CD4-positive, alpha-beta T cell treated with Interleukin-21 for 1 hour (primary cell): ENCODE measurements at places on chromosomes 2 and 18.

DNA sequence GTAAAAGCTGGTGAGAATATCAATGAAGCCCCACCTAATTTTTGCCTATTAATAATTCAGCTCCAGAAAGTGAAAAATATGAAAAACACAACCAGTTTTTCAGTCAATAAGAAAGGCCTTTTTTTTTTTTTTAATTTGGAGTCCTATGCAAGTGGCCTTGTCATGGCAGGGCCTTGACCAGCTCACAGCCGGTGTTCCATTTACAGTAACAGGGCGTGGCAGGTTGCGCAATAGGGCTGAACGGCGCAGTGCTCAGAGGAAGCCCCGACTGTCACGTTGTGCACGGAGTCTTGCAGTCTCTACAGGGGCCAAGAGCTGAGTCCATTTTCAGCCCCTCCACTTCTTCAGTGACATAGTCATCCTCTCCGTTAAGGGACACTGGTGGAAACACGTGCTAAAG, 184.1 kb upstream of the FN1 start:
- no peak for DNase-seq

GRCh38 chr2:172613615-172614231, 57.8 kb downstream of the PDK1 start:
- no peak for DNase-seq

DNA sequence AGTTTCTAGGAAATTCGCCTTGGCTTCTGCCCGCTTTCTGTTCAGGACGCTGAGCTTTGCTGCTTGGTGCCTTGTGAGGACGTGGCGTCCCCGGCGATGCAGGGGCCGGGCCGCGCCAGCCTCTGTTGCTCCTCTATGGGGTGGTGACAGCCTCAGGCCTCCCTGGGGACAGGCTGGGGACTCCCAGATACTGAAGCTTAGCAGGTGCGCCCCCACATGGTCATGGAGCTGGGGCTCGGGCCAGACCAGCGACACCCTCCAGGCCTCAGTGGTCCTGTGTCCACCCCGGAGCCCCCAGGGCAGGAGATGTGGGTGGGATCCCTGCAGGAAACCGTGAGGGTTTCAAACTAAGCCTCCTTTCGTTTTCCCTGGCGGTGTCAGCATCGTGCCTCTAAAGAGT, 29.2 kb downstream of the KCNG2 start:
- DNase-seq: no peak

DNA sequence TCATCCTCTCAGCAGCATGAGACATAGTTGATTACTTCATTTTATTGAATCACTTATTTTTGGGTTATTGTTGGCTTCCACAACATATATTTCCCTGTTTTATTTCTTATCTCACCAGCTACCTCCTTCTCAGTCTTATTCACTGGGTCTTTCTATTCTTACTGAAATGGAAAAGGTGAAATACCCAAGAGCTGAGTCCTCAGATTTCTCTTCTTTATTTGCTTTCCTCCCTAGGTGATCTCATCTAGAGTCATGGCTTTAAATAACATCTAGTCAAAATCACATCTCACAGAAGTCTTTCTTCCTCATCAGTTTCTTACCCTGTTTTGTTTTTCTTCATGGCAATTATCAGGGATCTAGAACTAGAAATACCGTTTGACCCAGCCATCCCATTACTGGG, 105.0 kb upstream of the RBBP8 start:
- DNase-seq: no peak

GRCh38 chr2:43025709-43026295, 200.6 kb downstream of the ZFP36L2 start:
- no peak for DNase-seq

GRCh38 chr2:137168552-137168951, 403.2 kb downstream of the THSD7B start:
- no peak for DNase-seq

- no peak for DNase-seq
These were observed 29.4 kb downstream of the THADA start for GRCh38 chr2:43566461-43566729.

DNA sequence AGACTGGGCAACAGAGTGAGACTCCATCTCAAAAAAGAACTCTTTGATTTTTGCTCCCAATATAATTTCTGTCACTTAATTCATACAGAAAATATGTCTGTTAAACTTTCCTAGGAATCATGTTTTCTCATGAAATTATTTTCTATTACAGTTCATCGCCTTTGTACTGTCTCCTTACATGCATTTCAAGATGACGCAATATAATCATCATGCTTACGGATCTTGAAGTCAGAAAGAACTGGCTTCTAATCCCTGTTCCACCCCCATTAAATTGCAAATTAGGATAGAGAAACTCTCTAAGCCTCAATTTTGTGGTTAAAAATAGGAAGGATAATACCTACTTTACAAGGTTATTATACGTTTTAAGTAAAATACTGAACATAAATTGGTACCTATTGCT, 467.6 kb upstream of the SMIM21 start:
- DNase-seq: no peak

DNA sequence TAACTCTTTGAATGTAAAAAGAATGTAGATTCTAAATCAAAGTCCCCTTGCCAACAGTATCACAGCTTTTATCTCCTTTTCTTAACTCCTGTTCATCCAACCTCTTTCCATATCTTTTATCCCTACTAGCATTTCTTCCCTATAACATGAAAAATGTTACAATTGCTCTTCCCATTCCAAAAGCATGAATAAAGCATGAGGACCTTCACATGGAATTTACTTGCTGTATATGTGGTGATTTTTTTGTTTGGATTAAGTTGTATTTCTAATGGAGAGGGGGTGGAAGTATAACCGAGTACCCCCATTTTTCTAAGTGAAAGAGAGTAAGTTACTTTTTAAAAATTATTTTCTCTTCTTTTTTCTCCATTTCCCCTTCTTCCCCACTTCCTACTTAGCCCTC, 94.9 kb upstream of the RBBP8 start:
- DNase-seq: no peak

DNA sequence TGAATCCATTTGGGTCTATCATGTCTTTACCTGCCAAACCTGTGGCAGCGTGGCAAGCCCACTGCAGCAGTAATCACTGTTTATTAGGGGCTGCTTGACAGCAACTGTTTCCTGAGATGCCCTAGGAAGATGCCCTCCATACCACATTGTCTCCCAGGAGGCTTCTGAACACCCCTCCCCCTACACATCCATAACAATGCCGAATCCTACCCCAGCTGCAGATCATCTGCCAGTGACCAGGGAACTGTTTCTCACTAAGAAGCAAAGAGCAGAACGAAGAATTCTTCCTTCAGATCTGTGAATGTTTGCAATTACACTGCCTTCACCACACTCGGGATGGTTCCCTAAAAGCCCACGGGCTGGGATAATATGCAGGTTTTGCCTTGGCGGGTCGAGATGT, 127.8 kb downstream of the VIT start:
- no peak for DNase-seq

GRCh38 chr2:220336771-220337170, 709.3 kb downstream of the SLC4A3 start:
- DNase-seq: no peak

DNA sequence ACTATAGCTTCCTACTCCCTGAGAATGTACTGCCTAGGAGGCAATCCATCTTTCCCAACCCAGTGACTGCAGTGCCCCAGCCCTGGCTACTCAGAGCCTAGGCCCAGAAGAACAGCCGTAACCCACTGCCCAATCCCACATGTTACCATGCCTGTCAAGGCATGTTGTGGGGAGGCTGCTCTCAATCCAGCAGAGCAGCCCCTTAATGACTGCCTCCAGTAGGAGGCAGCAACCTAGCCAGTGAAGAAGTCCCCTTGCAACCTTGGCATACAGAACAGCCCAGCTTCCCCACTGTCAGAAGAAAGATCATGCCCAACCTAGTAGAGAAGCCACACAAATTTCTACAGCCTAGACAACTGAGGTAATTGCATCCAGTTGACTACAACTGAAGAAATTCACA, 44.2 kb upstream of the CDH7 start:
- DNase-seq: no peak

DNA sequence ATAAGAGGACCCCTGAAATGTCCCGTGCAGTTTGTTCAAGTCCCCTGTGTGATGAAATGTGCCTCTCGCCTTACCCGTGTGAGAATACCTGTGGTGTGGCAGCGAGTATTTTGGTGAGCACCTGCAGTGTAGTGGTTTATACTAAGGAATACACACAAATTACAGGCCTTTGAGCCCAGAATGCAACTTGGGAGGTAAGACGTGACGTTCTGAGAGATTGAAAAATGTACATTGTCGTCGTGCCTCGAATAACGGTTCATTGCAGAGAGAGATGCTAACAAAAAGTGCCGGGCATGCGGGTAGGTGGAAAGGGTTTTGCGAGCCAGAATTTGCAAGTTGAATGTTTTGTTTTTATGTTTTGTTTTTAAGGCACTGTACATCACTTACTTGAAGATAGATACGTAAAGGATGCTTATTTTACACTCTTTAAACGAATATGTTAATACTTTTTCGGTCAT, 867 bp downstream of the RBBP8 start:
- DNase-seq: no peak

DNA sequence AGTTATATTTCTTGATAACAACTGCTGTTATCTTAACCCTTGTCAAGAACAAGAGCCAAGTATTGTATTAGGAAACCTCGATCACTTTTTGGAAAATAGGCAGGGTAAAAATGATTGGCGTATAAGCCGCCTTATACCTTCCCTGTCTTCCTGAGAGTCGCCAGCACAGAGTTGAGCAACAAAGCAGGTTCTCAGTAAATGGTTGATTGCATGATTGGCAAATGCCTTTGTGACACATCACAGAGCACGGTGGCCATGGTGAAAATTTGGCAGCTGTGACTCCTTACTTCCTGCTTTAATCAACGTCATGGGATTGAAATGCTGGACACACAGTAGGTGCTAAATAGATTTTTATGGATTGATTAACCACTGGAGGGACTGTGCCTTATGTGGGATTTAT, 3.9 kb upstream of the KLHL29 start:
- peak; percentile 23 for DNase-seq

DNA sequence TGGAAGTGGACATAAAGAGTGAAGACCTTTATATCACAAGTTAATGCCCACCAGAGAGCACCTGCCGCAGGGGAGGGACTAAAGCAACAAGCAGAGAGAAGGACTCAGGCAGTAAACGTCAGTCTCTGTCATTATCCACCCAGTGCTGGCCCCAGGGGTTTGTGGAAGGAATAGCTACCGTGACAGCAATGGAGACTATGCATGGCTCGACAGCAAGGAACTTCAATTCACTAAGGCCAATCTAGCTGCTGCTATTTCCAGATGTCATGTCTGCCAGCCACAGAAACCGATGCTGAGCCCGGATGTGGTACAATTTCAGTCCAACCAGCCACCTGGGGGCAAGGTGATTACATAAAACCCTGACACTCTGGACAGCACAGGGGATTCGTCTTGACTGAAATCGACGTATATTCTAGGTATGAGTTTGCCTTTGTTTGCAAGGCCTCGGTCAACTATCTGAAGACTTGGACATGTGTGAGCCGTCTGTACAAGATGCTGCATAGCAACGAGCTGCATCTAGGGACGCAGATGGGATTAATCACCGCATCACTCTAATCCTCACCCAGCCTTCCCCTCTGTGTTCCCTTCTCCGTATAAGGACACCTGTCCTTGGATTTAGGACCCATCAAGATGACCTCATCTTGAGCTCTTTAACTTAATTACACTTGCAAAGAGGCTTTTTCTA, 154.1 kb upstream of the SH3BP4 start:
- DNase-seq: no peak

DNA sequence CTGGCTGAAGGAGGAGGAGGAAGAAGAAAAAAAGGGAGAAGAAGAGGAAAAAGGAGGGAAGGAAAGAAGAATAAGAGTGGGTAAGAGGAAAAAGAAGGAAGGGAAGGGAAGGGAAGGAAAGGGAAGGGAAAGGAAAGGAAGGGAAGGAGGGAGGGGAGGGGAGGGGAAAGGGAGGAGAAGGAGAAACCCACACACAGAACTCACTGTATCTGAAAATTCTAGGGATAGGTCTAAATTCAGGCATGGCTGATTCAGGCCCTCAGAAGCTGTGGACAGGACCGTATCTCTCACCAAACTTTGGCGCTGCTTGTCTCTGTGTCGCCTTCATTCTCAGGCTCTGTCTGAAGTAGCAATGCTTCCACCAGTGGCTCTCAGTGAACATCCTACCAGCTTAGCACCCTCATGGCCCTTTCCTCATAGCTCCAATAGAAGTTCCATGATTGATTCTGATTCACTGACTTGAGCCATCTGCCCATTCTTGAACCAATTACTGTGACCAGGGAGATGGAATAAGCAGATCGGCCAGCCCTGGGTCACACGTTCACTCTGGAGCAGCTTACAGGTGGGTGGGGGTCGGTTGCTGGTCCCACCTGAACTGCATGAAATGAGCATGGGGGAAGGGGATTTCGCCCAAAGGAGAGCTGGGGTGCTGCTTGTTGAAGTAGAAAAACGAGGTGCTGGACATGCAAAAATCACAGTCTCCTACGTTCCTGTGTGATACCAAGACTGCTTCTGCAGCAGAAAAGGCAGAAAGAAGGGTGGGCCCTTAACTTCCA, 59.7 kb downstream of the TTC32 start:
- DNase-seq: no peak

DNA sequence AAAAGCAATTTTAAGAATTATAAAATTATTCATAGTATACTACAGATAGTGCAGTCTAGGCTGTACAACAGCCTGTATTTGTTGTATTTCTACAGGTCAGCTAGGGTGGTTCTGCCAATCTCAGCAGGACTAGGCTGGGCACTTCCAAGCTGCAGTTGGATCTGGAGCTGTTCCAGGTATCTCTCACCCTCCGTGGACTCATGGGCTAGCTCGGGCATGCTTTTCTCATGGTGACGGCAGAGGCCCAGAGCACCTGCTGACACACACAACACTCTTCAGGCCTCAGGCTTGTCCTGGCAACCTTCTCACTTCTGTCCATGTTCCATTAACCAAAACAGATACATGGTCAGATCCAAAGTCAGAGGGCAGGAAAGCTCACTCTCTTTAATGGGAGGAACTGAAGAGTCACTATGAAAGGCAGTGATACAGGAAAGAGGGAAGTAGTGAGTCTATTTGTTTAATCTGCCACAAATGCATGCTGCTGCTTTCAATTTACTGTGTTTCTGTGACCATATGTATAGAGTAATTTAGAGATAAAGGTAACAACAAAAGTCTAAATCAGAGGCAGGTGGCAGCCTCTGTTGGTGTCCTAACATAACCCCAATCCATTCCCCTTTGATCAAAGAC, 462.4 kb upstream of the ACVR2A start:
- DNase-seq: no peak

GRCh38 chr2:127169066-127169660, 50.9 kb downstream of the CYP27C1 start:
- no peak for DNase-seq

DNA sequence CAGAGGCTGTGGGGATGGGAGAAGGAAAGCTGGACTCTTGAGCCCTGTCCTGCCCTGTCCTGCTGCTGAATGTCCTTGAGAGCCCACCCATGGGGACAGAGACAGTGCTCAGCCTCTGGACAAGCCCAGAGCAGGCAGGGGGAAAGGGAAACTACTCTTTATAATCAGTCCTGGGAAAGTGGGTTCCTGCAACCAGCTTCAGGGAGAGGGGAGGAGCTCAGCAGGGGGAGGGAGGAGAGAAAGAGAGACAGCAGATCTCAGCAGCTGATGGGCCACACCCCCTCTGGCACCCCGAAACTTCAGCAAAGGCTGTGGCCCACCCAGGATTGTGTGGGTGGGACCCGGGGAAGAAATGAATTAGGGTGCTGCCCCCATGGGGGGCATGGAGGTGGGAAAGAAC, 11.6 kb downstream of the ECEL1 start:
- no peak for DNase-seq

- no peak for DNase-seq
These were observed 17.3 kb downstream of the MEIS1 start for GRCh38 chr2:66452214-66452613.

- DNase-seq: no peak
These were observed 220.3 kb downstream of the ANAPC1 start for GRCh38 chr2:111663471-111664274.
